NCI-H69 (cell line): ENCODE measurements at places on chromosomes 16 and 17.

GRCh38 chr17:9071811-9072498 is 50.6 kb downstream of the NTN1 start:
- DNase-seq: no peak

- DNase-seq: peak; percentile 80
These were observed 30.3 kb downstream of the HMOX2 start for GRCh38 chr16:4506450-4506849.

- no peak for DNase-seq
These were observed 20.5 kb downstream of the DEXI start for GRCh38 chr16:10921536-10922327.

DNA sequence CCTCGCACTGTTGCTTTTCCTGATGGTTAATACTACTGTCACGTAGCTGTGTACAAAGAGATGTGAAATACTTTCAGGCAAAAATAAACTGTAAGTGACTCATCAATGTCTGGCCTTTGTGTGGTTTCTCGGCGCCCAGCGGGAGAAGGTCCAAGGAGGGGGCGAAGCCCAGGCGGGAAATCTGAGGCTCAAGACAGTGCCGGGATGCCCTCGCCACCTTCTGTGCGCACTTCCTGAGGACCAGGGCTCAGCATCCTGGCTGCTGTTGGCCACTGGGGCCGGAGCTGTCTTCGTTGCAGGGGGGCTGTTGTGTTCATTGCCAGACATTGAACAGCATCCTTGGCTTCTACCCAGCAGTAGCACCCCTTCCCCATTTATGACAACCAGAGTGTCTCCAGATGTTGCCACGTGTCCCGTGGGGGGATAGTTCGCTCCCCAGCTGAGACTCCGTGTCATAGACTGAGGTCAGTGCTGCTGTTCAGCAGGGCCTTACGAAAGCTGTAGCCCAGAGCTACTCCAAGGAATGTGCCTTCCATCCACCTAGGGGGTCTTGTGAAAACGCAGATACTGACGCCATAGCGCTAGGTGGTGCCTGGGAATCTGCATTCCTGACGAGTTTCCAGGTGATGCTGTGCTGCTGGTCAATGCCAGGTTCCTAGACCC is 67.3 kb upstream of the PLCG2 start:
- peak; percentile 6 for DNase-seq

- peak; percentile 22 for DNase-seq
These were observed 22.0 kb downstream of the CAMKK1 start for GRCh38 chr17:3870871-3871306.

DNA sequence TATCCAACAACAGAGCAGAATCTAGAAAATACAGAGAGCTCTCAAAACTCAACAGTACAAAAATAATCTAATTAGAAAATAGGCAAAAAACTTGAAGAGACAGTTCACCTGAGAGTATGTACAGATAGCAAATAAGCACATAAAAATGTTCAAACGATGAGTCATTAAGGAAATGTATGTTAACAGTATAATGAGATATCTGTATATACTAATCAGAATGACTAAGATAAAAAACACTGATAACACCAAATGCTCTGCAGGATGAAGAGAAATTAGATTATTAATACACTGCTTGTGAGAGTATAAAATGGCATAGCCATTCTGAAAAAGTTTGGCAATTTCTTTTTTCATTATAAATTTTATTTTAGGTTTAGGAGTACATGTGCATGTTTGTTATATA is 1307.6 kb upstream of the GOT2 start:
- DNase-seq: no peak

GRCh38 chr16:31365131-31365865 is 10.3 kb downstream of the ITGAX start:
- DNase-seq: no peak

- no peak for DNase-seq
These were observed 18.9 kb upstream of the KCNJ12 start for GRCh38 chr17:21357281-21357680.

DNA sequence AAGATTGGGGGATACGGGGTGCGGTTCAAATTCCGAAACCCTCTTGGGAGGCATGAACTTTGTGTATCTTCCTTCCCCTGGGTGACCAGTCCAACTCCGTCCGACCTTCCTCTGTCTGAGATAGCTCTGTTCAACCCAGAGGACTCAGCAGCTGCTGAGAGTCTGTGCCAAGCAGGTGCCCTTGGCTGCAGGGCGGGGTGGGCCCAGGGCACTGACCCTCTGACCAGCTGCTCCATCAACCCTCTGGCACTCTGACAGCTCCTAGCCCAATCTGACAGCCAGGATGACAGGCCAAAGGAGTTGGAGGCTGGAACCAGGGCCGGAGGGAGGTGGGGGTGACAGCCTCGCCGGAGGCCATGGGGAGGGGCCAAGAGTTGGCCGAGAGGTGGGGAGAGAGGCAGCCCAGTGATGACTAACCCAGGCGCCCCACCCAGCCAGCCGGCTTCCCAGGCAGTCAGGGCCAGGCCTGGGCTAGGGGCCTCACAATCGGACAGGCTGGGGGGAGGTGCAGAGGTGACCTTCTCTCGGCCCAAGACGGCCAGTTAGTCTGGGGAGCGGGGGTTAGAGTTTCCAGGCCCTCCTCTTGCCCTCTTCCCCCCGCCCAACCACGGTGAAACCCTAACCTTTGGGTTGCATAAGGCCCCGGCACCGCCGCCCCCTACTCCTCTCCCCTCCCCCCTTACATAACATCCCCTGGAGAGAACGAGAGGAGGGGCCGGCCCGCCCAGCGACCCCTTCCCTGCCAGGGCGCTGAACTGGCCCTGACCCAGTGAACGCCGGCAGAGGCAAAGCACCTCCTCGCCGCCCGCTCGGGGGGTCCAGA is 5.0 kb upstream of the TLCD2 start:
- DNase-seq: peak; percentile 39

DNA sequence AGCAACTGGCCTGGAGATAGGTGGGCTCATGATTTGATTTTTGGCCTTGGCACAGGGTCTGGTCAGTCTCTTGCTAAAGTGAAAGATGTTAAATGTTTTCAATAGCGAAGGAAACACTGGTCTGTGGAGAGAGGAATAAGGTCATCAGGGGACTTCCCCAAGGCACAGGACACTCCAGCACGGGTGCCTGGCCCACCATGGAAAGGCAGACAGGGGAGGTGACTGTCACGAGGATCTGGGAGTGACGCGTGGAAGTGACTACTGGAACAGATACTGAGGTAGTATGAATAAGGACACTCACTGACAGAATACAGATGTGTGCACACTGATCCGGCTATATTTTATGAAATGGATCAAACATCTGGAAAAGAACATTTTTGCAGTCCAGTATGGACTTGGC is 16.7 kb upstream of the ICAM2 start:
- DNase-seq: no peak

GRCh38 chr16:50573947-50574744 is 25.9 kb downstream of the NKD1 start:
- no peak for DNase-seq

DNA sequence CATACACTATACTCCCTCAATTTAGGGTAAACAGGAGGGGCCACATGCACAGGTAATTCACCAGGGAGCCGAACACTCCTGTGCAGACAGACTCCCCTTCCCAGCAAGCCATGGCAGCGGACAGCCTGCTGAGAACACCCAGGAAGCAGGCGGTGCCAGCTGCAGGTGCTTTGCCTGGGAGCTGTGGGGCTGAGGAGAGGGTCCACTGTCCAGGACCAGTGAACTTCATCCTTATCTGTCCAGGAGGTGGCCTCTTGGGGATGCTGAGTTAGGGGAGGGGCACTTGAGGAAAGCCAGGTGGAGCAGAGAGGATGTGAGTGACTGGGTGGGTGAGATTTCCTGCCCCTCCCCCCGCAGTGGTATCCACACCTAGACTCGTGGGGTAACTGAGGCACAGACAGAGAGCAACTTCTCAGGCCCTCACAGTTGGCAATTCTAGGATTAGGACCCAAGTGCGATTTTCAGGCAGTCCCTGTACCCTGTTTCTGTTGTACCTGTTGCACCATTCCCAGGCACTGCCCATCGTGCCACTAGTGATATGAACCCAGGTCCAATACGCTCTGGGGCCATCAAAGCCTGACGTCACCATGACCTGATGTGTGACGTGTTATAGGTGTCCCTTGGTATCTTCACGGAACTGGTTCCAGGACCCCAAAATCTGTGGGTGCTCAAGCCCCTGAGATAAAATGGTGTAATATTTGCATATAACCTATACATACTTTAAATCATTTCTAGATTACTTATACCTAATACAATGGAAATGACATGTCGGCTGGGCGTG is 1.2 kb downstream of the GRN start:
- DNase-seq: no peak

GRCh38 chr17:7132511-7133094 is 18.0 kb upstream of the ASGR2 start:
- DNase-seq: no peak

GRCh38 chr16:86256995-86257394 is 253.3 kb upstream of the FOXF1 start:
- no peak for DNase-seq

GRCh38 chr17:10018461-10018891 is 113.4 kb upstream of the RCVRN start:
- DNase-seq: no peak

DNA sequence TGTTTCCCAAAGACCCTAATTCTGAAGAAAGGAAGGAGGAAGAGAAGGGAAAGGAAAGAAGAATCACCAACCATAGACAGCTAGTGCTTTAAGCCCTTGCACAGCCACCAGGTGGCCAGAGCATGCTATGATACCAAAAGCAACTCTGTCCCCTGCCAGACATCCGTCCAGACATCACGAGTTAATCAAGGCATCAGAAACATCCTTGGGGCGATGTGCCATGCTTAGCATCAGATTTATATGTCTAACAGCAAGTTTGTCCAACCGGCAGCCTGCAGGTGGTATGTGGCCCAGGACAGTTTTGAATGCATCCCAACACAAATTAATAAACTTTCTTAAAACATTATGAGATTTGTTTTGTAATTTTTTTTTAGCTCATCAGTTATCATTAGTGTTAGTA is 2.9 kb upstream of the CRYBA1 start:
- DNase-seq: peak; percentile 51
